Fibroblast of skin of right biceps (primary cell): ENCODE measurements at places on chromosomes 16 and 17.

DNA sequence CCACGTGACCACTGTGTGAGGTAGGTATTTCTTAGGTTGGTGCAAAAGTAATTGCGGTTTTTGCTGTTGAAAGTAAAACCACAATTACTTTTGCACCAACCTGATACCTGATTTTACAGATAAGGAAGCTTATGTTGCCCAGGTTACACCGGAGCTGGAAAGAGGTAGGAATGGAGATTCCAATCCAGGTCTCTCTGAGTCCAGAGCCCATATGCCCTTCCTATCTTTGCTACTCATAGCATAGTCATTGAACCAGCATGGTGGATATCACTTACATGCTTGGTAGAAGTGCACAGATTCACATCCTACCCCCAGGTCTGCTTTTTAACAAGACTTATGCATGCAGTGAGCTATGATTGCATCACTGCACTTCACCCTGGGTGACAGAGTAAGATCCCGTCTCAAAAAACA is 61.8 kb downstream of the ARSG start:
- no peak for DNase-seq

DNA sequence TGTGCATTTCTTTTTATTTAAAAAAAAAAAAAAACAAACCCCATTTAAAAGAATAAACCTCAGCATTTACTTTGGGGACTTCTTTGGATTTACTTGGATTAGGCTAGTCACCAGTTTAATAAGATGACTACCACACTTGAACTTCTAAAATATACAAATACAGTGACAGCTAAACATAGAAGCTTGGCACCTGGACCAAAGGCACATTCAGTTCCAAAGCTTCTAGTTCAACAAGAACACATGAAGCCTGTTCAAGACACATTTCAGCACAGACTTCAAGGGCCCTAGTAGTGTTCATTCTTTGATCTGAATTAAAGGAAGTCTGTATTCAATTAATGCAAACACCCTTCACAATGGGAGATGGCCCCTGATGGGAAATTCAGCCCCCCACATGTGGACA is 11.6 kb upstream of the ROGDI start:
- DNase-seq: no peak

- no peak for DNase-seq
These were observed 25.1 kb downstream of the CCDC42 start for GRCh38 chr17:8719291-8720246.

DNA sequence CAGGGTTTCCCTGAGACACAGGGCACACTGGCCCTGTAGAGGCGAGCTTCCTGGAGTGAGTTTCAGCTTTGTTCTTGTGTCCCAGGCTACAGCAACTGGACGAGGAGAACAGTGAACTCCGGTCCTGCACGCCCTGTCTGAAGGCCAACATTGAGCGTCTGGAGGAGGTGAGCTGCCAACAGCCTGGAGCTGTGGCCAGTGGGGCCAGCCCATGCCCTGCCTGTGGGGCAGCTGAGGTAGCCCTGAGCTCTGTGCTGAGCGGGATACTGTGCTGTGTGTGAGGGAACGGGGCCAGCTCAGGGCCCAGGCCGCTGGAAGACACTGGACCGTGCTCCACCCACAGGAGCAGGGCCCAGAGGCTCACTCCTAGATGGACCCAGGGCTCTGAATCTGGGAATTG is 8.7 kb upstream of the CAPN15 start:
- DNase-seq: no peak

- peak; percentile 76 for DNase-seq
These were observed 24.3 kb upstream of the B4GALNT2 start for GRCh38 chr17:49108318-49108717.
